ENCODE measurements at places on chromosomes 12 and 14. TPM values are rescaled to one million over a fixed set of nuclear protein-coding genes. Genes with fewer than 3 reads are reported as not detected.

KRT78 gene
- polyA plus RNA-seq, result not detected

TAS2R9 gene
- polyA plus RNA-seq, result not detected

- DNase-seq, result no peak
Measured at GRCh38 chr12:114241973-114242434, 163.9 kb downstream of the TBX5 start.

GRCh38 chr12:53353257-53353655, 17.1 kb upstream of the SP7 start:
- DNase-seq, result no peak

DNA sequence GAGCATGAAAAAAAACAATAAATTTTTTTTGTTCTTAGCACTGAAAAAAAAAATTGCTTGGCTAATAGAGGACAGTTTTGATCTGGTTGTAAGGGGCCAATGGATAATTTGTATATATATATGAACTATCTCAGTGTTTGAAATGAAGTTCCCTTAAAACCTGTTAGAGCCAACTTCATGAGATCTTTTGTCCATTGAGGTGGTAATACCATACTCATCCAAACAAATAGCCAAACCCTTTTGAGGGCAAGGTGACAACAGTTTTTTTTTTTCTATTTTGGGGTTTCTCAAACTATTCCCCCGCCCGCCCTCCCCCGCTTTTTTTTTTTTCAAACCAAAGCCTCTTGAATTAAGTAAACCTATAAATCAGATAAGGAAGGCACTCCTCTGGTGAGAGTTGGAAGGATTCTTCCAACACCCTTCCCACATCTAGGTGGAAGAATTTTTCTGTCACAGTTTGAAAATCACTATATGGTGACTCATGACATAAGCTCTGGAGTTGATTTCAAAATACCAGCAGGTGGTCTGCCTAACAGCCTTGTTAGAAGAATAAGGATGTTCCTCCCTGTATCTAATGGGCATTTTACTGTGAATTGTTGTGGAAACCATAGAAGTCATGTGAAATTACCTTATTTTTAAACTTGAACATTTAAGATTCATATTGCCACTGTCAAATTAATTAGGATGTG, 10.2 kb downstream of the ARHGAP5 start:
- DNase-seq, result no peak

- DNase-seq, result peak; percentile 16
Measured at GRCh38 chr14:101665478-101666078, 95.9 kb upstream of the PPP2R5C start.

Data from renal cortex interstitium (tissue), 15 donors.